ENCODE measurements at places on chromosomes 3 and 15.

GRCh38 chr3:38164643-38164951 is 740 bp upstream of the OXSR1 start:
- no peak for DNase-seq

- no peak for DNase-seq
Measured at GRCh38 chr3:42224658-42225421, 41.1 kb downstream of the CCK start.

- no peak for DNase-seq
Measured at GRCh38 chr15:76972389-76973361, 22.3 kb upstream of the PSTPIP1 start.

DNA sequence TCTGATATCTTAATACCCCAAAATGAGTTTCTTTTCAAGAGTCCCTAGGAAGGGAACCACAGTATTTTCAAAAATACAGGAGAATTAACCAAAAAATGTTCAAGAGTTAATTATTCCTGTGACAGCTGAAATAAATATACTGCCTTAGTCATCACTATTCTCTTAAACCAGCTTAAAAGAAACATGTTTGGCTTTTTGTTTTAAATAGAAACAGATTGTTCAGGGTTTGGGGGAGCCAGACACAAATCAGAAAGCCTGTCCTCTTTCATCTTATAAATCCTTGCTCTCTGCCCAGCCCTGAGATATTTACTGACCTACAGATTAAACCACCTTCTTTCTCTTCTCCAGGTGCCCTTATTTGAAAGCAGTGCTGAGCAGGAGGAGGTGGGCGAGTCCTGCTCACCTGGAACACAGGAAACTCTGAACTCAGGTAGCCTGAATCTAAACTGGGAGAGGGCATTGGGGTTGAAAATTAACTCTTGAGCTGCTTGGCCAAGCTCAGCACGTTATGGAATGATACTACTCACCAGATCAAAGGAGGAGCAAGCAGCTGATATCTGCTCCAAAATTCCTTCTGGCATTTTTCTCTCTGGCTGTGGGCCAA is 84.1 kb upstream of the SPRED1 start:
- DNase-seq, result no peak

GRCh38 chr15:47434596-47434995 is 282.7 kb upstream of the SEMA6D start:
- DNase-seq, result no peak
